AG04449 (cell line): ENCODE measurements at places on chromosomes 3 and 15.

- DNase-seq: no peak
These were observed 91.7 kb upstream of the PRICKLE2 start for GRCh38 chr3:64316971-64317370.

GRCh38 chr3:58645726-58646125, 20.8 kb downstream of the FAM3D start:
- no peak for DNase-seq

- no peak for DNase-seq
These were observed 103.8 kb upstream of the CFAP20DC start for GRCh38 chr3:59153648-59154047.

DNA sequence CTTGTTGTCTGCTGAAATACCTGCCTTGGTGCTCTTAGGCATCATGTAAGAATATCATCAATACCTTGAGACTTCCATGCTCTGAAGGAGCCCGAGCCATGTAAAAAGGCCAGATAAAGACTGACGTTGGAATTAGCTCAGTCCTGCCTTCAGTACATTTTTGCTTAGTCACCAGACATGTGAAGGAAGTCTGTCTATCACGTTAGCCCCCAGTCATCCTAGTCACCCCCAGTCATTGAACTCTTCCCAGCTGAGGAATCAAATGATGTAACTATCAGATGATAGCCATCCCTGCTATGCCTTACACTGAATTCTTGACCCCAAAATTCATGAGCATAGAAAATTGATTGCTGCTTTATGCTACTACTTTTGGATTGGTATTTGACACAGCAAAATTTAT, 351.2 kb upstream of the SGO1 start:
- DNase-seq: no peak
